ENCODE measurements at places on chromosomes 2 and 18.

GRCh38 chr2:205752924-205753323 is 70.6 kb downstream of the NRP2 start:
- no peak for DNase-seq

- DNase-seq: no peak
Observed at GRCh38 chr18:35322486-35323458, 21.4 kb downstream of the ZNF24 start.

DNA sequence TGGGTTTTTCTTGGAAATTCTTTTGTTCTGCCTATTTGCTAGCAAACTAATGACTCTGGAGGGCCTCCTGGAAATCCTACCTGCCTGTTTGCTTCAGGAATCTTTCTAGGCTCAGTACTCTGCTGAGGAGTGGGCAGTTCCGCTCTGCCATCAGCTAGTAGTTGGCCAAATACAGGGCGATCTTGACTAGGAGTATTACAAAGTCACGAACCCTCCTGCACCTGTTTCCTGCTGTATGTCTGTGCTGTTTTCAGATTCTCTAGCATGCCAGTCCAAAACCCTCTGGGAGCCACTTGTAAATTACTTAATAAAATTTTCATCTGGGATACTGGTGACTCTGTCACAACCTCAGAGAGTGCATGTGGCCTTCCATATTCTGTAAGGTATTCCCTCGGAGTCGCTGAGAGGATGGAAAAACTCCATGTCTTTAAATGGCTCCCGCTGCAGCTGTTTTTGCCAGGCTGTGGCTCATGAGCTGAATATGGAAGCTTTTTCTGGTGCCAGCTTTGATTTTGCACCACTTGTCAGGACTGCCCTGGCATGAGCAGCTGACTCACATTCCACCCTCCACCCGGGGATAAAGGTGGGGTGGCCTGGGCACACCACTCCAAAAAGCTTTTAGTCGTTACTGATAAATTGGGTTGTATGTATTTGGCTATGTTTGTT is 123.0 kb downstream of the RTN4 start:
- DNase-seq: no peak

DNA sequence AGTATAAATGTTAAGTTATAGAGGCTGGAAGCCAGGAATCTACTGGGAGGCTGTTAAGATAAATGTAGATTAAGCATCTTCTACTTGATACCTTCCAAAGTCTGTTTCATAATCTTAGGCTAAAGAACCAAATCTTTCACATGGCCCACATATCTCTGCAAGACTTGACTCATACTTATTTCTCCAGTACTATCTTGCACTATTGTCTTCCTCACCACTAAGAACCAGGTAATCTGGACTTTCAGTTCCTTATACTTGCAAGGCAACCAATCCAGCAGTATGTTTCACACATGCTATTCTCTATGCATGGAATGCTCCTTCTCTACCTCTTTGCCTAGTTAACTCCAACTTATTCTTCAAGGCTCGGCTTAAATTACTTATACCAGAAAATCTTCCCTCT is 62.2 kb downstream of the RBMS1 start:
- DNase-seq: no peak

DNA sequence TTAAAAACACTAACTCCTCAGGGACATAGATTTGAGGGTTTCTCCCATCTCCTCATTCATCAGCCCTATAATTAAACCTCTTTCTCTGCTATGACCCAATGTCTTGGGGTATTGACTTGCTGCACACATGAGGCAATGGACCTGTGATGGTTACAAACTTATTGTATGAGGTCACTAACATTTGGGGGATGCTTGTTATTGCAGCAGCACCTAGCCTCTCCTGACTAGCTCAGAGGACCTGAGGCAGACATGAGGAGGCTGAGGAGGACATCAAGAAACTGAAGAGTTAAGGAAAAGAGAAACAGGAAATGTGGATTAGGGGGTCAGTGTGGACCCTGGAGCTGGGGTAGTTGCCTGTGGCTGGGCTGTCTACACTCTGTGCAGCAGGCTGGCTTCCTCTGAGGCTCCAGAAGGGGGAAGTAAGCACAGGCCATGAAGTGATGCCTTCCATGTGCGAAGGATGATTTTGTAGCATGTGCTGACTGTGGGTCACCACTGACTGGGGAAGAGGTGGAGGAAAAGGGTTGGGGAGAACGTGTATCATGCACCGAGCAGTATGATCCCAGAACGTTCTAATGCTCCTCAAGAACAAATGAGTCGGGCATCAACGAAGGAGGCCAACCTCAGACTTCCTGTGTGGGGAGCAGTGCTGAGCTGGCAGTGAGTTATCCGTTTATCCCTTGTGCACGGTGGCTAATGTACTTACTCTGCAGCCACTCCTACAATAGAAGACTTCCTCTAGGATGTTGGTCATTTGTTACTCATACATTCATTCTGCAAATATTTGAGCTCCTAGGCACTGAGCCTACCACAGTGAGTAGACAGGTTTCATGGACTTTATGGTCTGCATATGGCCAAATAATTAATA is 42.1 kb upstream of the RFX8 start:
- DNase-seq: no peak

DNA sequence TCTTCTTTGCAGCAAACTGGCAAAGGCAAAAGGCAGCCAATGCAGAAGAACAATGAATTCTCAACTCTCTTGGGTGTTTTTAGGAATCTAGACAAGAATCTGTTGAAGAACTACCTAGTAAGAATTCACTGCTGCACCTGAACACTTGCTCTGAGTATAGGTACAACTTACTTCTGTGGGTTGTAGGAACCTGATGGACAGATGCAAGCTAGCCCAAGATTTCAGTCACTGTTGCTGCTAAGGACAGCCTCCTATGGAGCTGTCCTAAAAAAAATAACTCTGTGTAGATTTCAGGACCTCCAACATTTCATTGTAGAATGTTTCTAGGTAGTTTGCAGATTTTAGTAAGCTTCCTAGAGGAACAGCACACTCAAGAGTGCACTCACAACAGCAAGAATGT is 363.5 kb downstream of the CBLN2 start:
- no peak for DNase-seq

- DNase-seq: no peak
Observed at GRCh38 chr2:62999905-63000304, 50.7 kb upstream of the OTX1 start.

- DNase-seq: no peak
Observed at GRCh38 chr2:228681426-228681825, 499.9 kb upstream of the SPHKAP start.

Measured in cortex of kidney (tissue), 1 donor.